ENCODE measurements at places on chromosomes 3 and 15.
A peak's percentile ranks its signal among the peaks of the same experiment; 100 is the strongest.

DNA sequence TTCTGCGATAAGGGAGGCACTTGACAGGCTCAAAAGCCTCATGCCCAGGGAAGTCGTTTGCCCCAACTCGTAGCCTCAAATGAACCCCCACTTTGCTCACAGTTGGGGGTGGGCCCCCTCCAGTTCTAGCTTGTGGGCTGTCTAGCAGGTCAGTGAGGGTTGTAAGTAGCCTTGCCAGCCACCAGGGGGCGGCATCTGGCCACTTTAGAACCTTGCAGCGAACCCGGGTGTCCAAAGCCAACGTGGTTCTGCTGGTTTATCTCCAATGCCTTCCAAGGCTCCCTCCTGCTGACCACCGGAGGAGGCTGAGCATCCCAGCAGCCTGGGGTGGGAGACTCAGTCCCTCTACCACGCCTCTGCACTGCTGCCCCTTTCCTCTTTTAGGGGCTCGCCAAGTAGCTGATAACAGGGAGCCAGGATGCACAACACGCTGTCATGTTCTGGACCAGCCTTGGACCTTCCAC is 9.2 kb upstream of the RBSN start:
- DNase-seq, result peak; percentile 37

- DNase-seq, result no peak
Observed at GRCh38 chr15:37452498-37452897, 352.1 kb upstream of the MEIS2 start.

GRCh38 chr3:183962807-183963206 is 54.9 kb downstream of the ABCC5 start:
- no peak for DNase-seq

GRCh38 chr3:181313335-181313734 is 323.8 kb upstream of the DNAJC19 start:
- DNase-seq, result no peak

DNA sequence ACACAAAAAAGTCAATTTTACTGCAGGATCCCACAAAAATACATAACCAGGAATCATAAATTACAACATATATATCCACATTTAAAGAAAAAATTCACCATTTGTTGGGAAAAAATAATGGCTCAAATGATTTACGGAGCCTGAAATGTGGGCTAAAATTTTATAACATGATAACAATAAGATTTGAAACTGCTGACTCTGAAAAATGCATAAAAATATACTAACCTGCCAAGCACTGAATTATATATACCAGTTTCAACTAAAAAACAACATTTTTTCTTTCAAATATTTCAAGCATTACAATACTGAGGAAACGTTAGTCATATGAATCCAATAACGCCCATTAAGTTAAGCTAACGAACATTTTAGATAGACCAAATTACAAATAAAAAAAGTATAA is 12.2 kb upstream of the MYO5C start:
- DNase-seq, result no peak

Data from stimulated activated CD8-positive, alpha-beta memory T cell treated with anti-CD3 and anti-CD28 coated beads, Interleukin-4, amount 100 ng/mL, for 4 hours (primary cell).